ENCODE measurements at places on chromosomes 11 and 22.
A peak's percentile ranks its signal among the peaks of the same experiment; 100 is the strongest.

DNA sequence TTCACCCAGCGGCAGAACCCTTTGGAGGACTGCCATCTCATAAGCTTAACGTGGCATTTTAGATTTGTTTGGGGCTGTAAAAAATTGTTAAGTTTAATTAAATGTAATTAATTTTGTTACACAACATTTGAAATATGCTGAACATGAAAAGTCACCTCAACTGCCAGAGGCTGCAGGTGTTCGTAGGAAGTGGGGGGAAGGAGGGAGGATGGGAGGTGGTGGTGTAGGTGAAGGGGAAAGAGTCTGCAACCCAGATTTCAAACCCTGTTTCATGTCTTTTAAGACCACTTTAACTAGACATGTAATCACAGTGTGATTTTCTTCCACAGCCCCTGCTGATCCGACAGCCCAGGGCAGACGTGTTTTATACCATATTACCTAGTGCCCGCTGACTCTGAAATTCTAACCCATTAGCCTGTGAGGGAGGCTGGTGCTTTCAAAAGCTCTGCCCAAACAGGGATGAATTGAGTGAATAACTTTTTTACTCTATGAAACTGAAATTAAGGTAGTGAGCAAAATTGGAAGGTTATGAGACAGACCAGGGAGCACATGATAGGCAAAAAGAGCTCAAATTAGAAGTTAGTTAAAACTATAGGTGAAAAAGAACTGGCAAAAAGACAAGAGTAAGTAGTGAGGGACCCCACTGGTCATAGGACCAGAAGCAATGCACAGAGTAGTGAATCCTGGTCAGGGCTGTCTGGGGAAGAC lies 279.8 kb downstream of the DDX10 start:
- no peak for DNase-seq

- DNase-seq, result no peak
Observed at GRCh38 chr11:5600374-5600851, 4.0 kb downstream of the TRIM6 start.

DNA sequence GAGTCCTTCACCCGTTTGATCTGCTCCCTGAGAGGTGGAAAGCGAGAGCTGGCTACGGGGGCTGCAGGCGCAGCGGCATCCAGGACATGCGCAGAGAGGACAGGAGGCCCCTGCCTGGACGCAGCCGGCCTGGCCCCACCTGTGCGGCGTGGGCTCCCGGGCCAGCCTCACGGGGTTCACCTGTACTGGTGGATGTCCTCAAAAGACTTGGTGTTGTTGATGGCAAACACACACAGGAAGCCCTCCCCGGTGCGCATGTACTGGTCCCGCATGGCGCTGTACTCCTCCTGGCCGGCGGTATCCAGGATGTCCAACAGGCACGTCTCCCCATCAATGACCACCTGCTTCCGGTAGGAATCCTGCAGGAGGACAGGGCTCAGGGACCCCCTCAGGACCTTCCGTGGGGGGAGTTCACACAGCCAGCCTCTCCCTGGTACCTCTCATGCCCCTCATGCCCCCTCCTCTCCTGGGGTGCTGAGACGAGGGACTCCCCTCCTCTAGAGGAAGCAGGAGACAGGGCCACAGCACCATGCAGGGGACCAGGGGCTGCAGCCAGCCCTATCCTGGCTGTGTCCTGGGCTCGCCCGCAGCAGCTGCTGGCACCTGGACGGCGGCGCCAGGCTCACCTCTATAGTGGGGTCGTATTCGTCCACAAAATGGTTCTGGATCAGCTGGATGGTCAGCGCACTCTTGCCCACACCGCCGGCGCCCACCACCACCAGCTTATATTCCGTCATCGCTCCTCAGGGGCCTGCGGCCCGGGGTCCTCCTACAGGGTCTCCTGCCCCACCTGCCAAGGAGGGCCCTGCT lies 1.6 kb downstream of the HRAS start:
- DNase-seq, result no peak

- DNase-seq, result no peak
Observed at GRCh38 chr22:43109921-43110443, 568 bp upstream of the BIK start.

DNA sequence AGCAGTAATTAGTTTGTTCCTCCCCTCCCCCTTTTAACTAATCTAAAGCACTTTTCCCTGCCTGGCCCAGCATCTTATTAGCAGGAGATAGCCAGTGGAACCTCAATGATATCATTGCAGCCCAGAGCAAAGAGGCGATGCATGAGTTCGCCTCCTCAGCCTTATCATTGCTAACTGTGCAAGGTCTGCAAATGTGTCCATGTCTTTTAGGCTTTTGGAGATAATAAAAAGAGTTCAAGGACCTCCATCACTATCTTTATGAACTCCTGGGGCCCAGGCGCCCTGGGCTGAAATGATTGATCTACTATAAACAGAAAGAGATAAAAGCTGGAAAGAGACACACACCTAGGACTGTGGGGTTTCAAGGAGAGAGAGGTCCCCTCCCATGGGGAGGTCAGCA lies 124.2 kb upstream of the TBCEL start:
- no peak for DNase-seq

- DNase-seq, result no peak
Observed at GRCh38 chr11:108618529-108618928, 25.0 kb upstream of the EXPH5 start.

DNA sequence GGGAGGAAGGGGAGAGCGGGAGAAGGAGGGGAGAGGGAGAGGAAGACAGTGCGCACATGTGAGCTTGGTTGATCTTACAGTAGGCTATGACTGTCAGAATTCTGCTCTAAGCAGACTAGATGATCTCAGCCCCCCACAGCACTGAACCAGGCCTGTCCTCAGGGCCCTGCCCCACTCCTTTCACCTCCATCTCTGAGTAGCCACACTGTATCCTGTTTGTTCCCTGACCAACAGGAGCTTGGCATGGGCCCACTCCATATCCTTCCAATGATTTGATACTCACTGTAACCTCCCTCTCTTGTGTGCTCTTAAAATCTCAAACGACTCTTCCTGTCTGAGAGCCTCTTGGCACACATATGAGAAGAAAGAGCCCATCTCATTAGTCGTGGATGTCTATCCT lies 86.1 kb upstream of the PARVA start:
- DNase-seq, result no peak

DNA sequence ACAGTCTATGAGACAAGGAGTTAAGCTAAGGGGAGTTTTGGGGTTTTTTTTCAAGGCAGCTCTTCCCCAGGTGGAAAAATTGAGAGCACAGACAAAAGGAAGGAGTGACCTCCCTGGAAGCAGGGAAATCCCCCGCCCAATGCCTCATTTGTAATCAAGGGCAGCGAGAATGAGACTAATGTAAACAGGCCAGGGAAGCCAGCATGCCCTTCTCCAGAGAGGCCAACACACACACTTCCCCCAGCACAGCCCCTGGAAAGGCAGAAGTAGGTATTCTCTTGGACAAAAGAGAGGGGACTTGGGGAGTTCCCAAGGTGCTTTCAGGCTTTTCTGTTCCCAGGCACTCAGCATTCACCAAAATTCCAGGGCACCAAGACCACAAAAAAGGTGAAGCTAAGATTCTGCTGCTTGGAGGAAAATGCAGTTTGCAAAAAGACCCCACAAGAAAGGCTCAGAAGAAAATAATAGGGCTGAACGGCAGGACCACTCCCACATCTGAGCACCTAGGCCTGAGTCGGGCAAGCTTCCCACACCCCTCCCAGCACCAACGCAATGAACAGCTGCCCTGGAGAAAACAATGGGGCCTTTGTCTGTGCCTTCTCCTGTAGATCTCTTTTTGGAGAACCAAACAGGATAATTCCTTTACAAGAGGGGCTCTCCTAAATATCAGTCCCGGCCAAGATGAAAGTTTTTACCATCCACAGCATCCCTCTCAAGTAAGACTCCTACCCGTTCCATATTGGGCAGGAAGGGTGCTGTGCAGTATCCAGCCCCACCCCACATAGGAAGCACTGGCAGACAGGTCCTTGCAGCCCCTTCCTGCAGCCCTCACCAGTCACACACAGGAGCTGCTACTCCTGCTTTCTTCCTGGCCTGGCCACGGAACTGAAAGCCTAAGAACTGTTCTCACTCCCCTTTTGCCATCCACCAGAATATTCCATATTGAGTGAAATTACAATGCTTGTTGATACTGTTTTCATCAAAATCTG lies 70.7 kb upstream of the AKIP1 start:
- no peak for DNase-seq

DNA sequence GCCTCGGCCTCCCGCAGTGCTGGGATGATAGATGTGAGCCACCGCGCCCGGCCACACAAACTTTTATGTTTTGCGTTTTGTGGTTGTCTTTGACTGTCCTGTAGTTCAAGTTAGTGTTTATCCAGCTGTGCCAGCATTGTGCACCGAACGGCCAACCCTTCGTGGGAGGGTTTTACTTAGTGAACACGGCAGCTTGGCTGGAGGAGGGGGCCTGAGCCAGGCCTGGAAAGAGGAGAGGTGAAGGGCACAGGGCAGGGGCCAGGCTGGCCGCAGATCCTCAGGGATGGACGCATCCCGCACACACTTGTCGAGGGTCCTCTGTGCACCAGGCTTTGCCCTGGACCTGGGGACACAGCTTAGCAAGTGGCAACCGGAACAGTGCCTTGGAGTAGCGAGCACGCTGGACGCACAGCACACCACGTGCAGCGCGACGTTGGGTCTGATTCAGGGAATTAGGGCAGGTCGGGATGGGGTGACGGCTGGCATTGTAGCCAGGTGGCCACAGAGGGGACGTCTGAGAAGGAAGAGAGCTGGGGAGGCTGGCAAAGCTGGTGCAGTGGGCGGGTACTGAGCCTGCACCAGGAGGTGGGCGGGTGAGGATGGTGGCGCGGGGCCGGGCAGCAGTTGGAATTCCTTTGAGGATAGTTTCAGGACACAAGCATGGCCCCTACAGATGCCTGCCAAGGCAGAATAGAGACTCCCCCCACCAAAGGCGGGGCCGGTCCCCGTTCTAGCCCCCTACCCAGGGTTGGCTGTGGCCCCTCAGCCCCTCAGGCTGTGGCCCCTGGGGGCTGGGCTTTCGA lies 13.4 kb downstream of the EPS8L2 start:
- DNase-seq, result no peak

GRCh38 chr22:46614025-46614931 lies 5.9 kb upstream of the GRAMD4 start:
- DNase-seq, result no peak

DNA sequence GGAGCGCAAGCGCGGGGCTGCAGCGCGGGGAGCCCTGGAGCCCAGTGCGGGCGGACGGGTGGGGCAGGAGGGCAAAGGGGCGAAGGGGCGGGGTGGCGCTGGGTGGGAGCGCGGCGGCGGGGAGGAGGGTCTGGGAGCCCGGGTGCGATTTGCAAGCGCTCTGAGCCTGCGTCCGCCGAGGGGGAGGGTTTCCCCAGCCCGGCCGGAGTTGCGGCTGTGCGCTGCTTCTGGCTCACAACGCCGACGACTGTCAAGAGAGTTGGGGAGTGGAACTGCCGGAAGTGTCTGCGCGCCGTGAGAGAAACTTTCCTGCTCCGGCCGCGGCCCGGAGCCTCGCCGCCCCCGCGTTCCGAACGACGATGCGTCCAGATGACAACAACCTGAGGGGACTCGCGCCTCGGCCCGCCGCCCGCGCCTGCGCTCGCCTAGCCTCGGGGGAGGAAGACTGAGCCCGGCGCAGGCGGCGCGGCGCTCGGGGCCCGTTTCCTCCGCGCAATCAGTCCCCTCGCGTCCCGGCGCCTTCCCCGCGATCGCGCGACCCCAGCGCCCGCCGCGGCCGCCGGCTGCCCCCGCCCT lies at the start of gene ARHGAP42:
ARHGAP42 (plus strand) TSS at position 235 of the 576 bp plus-strand sequence. CDS start 391 bp downstream, outside the sequence.
- no peak for DNase-seq

- no peak for DNase-seq
Observed at GRCh38 chr22:49607821-49608220, 219.9 kb downstream of the BRD1 start.

DNA sequence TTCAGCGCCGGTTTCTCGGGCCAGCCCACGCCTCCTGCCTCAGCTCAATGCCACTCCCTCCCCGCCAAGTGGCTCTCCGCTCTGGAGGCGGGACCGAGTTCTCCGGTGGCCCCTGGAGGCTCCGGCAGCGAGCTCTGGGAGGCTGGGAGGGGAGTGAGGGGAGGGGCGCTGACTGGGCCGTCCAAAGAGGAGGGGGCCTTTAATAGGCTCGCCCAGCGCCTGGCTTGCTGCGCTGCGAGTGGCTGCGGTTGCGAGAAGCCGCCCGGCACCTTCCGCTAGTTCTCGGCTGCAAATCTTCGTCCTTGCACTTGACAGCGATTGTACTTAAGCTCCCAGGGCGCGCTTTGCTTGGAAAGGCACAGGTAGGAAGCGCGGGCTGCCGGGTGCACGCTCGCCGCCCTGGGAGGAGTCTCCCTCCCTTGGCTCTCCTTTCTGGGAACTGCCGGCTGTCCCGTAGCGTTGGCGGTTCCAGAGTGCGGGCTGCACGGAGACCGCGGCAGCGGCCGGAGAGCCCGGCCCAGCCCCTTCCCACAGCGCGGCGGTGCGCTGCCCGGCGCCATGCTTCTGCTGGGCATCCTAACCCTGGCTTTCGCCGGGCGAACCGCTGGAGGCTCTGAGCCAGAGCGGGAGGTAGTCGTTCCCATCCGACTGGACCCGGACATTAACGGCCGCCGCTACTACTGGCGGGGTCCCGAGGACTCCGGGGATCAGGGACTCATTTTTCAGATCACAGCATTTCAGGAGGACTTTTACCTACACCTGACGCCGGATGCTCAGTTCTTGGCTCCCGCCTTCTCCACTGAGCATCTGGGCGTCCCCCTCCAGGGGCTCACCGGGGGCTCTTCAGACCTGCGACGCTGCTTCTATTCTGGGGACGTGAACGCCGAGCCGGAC lies at the start of gene ADAMTS15:
ADAMTS15 (plus strand) TSS at position 230 of the 894 bp plus-strand sequence; CDS start at position 559, 329 bp downstream.
- peak; percentile 79 for DNase-seq

GRCh38 chr11:12086271-12087074 lies 23.9 kb upstream of the MICAL2 start:
- DNase-seq, result no peak

DNA sequence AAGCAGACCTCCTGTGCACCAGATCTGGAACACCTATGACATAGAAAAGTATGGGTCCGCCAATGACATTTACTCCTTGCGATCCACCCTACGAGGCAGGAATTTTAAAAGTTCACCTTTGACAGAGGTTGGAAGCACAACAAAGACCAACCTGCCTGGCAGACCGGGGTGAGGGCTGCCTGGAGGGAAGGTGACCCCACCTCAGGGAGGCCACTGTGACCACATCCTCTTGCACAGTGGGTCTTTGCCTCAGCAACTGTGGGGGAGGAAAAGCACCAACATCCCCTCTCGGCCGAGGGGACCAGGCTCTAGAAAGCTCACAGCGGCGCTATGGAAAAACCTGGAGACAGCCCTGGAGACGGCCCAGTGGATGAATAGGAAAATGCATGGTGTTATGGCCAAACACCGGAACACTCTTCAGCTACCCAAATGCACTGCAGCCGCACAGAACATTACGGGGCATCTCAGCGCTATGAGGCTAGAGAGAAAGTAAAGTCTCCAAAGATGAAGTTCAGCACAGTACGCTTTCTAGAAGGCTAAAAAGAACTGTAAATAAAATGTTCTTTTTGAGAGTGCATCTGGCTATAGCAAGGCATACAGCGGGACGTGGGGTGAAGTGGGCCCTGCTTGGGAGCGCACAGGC lies 1.8 kb upstream of the SHISAL1 start:
- no peak for DNase-seq

DNA sequence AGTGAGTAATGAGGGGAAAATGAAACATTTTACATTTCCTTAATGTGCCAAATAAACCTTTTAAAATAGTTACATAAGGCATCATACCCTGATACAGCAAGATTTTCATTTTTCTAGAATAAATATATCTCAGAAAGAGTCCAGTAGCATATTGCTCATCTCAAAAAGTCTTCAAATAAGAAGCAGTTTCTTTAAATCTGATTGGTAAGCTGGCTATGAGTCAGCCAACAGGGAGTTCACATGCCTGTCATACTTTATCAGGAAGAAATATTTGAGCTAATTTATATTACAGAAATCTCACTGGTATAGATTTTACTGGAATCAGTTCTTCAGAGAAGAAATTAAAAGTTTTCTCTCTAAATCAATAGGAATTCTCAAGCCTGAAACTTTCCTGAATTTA lies 258.1 kb downstream of the C11orf87 start:
- DNase-seq, result no peak

- no peak for DNase-seq
Observed at GRCh38 chr11:125072961-125073590, 10.0 kb downstream of the SLC37A2 start.
